NCI-H1105 treated with DMSO at 0.1 percent for 48 hours (cell line): ENCODE measurements at places on chromosomes 7 and 10.

GRCh38 chr10:60662917-60663614, 115.2 kb upstream of the CDK1 start:
- no peak for DNase-seq

- DNase-seq: peak; percentile 23
Observed at GRCh38 chr10:118720685-118721538, 33.9 kb downstream of the CACUL1 start.

DNA sequence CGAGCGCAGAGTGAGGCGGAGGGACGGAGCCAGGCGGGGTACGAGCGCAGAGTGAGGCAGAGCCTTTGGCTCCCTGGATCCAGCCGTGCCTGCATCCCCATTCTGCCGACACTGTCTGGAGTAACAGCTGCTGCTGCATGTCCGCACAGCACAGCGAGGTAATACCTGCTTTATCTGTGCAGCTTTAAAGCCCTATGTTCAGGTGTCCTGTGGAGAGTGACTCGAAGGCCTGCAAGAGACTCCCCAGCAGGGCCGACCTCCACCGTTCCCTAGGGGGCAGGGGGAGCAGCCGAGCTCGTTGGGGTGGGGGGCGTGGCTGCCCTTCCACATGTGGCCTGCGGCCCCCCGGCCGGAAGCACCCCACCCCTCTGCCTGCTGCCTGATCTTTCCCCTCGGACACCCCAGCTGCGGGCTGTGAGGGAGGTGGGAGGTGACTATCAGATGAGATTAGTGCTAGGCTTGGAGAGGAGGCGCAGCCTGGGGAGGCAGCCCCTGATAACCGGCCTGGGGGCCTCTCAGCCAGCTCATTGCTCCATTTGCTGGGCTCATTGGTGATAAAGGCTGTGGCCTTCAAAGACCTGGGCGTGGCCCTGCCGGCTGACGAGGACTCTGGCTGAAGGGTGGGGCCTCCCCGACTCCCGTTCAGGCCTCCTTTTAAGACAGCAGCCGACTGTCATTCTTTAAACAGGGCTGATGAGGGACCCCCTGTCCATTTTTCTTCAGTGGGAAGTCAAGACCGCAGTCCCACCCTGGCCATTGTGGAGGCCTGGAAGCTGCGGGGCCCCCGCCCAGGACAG, 8.0 kb downstream of the VENTX start:
- DNase-seq: no peak

- no peak for DNase-seq
Observed at GRCh38 chr7:48113275-48113674, 24.2 kb downstream of the UPP1 start.
